Frontal cortex (tissue), 4 donors: ENCODE measurements at places on chromosomes 3 and 15.

- no peak for DNase-seq
Observed at GRCh38 chr3:177358977-177359592, 161.8 kb upstream of the TBL1XR1 start.

DNA sequence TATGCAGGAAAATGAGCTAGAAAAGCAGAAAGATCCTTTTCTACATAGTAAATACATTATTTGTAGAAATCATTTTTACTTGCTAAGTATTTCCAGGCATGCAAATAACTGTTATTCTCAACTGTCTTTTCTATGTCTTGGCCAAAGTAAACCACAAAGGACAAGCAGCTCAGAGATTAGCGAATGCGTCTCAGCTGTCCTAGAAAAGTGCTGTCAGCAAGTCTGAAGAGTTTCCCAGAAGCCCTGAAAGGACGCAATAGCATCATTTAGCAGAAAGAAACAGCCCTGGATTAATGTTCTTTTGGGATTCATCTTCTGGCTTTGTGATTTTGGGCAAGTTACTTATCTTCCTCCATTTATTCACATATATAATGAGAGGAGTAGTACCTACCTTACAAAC is 100.3 kb downstream of the ZIC1 start:
- DNase-seq, result no peak

- DNase-seq, result no peak
Observed at GRCh38 chr3:27903446-27903845, 181.3 kb upstream of the EOMES start.

DNA sequence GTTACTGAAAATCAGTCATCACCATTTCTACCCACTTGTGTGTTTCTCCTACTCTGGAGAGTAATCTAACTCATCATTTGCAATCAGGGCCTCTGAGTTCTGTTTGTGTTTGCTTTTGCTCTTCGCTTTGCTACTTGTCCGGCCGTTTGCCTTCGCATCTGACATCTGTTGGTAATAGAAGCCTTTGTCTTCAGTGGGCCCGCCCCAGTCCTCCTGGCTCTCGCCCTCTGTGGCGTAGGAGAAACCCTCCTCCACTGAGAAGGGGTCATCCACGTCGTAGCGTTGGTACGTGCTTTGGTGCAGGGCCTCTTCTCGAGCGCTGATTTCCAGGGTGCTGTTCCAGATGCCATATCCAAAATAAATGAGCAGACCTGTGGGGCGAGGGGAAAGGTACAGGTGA is 48.3 kb downstream of the CLDN11 start:
- no peak for DNase-seq

DNA sequence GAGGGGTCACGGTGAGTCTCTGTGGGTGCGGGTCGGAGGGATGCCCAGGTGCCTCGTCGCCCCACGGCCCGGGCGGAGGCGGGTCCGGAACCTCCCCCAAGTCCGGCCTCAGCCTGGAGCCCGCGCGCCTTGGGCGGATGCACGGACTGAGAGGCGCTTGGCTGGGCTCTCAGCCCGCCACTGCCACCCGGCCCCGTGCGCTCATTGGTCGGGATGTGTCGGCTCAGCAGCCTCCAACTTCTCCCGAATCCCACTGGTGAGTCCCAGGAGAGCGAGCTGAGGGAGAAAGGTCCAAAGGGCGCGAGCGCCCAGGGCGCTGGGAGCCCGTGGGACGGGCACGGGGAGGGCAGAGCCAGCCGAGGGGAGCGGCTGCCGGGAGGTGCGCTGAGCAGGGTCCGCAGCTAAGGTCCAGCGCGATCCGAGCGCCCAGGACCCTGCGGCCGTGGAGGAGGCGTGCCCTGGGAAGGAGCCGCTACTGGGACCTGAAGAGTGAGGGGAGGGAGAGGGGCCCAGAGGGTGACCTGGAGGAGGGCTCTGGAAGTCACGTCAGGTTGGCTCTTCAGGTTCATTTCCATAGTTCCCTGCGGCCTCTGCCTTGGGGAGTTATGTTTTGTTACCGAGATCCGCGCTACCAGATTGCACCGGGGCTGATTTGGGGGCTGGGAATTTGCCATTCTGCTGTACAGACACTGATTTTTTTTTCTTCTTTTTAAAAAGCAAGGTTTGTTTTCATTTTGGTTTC is at the start of gene MME:
Gene MME (plus strand): TSS at position 574 of the 742 bp plus-strand sequence. CDS start 3,849 bp downstream, outside the sequence.
- peak; percentile 24 for DNase-seq

GRCh38 chr3:38088126-38089078 is 48.5 kb downstream of the ACAA1 start:
- no peak for DNase-seq

GRCh38 chr3:193744048-193744821 is 151.2 kb downstream of the OPA1 start:
- DNase-seq, result no peak

- no peak for DNase-seq
Observed at GRCh38 chr3:5201536-5201935, 14.0 kb downstream of the EDEM1 start.

DNA sequence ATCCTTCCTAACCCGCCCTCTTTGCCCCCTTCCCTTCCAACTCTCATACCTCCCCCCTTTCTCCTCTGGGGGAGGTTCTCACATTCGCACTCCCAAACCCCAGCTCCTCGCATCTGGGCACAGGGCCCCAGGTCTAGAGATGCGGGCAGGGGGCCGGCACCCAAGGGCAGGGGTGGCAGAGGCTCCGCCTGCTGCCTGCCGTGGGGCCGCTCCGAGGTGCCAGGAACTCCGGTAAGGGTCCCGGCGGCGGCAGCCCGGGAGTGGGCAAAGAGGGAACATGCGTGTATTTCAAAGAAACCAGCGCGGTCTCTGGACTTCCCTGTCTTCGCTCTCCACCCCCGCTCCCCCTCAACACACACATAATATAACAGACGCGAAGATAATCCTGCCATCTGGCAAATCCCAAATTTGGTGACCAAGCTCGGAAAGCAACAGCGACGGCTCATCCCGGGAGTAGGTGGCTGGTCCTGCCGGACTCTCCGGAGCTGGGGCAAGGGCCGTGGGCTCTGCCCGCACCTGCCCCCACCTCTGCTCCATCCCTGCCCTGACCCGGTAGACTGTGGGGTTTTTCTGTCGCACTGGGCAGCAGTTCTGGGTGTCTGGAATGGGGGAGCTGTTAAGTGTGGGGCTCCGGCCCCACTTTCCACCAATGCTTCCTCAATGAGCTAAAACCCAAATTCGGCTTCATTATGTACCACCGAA is 31.0 kb downstream of the NR2F2 start:
- DNase-seq, result no peak

GRCh38 chr15:40878785-40879184 is 4.8 kb upstream of the RHOV start:
- no peak for DNase-seq

GRCh38 chr15:101684384-101684783 is 32.2 kb upstream of the TM2D3 start:
- no peak for DNase-seq

GRCh38 chr3:40915346-40915865 is 283.9 kb upstream of the CTNNB1 start:
- peak; percentile 18 for DNase-seq

DNA sequence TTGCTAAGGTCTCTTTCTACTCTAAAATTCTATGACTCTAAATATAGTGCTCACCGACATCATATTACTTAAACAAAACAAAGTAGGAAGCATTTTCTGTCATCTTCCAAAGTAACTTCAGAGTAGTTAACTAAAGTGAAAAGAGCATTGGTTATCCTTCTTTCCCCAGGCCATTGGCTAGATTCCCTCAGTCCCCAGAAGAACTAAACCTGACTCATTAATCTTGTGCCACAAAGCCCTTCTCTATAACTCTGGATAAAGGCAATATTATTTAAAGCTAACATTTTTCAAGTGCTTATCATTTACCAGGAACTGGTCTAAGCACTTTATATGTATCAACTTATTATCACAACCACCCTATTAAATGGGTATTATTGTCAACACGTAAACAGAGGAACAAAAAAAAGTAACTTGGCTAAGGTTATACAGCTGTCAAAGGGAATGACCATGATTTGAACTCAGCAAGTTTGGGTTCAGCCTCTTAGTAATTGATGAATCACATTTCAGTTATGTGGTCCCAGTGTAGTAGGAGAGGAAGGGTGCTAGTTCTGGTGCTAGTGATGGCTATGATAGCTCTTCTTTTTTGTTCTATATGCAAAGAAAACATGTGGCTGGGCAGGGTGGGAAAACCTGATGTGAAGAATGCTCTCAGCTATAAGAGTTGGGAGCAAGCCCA is 304.9 kb downstream of the FGF12 start:
- no peak for DNase-seq

DNA sequence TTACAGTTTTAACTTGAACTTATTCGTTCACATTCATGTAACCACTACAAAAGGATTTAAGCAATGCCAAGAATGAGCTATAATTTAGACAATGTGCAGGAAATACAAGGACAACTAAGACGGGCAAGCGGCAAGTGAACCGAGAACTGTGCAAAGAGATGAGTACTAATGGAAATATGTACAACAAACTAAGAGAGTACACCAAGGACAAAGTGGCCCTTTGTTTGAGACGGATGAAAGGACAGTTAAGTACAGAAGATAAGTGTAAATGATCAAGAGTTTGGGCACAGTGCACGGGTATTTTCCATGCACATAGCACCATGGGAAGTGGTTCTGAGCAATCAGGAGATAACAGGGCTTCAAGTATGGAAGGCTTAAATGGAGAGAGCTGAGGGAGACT is 281.7 kb downstream of the ROBO2 start:
- no peak for DNase-seq

- peak; percentile 76 for DNase-seq
Observed at GRCh38 chr15:40925863-40926658, 3.1 kb upstream of the DLL4 start.

GRCh38 chr3:196311-197148 is at the start of gene CHL1:
CHL1 (plus strand) TSS chr3:196763; CDS start chr3:319777, 123,014 bp downstream.
- DNase-seq, result peak; percentile 42

DNA sequence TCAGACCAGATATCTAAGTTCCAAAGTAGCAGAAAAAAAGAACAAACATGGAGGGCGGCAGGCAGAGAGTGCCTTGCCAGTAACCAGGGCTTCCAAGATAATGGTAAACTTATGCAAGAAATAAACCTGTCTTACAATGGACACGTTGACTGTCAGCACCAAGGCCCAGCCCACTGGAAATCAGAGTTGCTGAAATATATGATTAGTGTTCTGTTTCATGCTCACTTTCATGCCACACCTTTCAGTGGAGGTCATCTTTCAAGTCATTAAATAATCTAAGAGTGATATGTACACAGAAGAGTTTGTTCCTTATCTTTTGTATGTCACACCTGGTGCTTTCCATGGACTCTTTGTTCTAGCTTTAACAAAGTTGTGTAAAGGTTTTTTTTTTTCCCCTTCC is 358.1 kb downstream of the MECOM start:
- DNase-seq, result no peak

GRCh38 chr3:14706096-14706495 is 31.2 kb downstream of the C3orf20 start:
- DNase-seq, result no peak

DNA sequence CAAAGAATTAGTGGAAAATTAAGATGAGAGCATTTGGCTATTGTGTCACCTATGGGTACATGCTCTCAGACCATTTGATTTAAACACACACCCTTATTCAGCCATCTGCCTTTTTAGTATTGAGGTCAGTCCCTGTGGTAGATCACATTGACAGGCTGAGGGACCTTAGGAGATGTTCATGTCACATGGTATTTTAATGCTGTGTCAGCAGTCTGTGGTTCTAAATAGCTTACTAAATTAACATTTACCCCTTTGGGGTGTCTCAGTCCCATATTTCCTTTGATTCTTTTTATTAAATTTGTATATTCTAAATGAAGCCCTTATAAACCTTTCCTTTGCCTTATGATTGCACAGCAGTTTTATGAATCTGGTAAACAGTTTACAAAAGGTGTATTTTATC is 2.3 kb downstream of the RBM5 start:
- DNase-seq, result no peak

- no peak for DNase-seq
Observed at GRCh38 chr3:129683201-129683600, 76.7 kb upstream of the PLXND1 start.

DNA sequence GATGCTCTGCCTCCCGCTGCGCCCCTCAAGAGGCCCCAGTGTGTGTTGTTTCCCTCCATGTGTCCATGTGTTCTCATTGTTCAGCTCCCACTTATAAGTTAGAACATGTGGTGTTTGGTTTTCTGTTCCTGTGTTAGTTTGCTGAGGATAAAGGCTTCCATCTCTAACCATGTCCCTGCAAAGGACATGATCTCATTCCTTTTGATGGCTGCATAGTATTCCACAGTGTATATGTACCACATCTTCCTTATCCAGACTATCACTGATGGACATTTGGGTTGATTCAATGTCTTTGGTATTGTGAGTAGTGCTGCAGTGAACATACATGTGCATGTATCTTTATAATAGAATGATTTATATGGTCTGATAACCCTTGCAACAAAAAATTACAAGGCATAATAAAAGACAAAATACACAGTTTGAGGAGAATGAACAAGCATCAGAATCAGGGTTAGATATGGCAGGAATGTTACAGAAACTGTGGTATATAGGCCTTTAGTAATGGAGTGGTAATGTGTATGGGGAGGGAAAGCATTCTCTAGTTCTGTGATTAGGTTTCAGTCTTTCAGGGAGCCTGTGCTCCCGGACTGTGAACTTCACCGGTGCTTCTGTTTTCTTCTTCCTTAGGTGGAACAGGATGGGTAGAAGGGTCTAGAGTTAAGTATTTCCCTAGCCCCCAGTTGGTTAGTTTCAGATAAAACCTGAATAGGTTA is 27.1 kb downstream of the GRM2 start:
- no peak for DNase-seq

DNA sequence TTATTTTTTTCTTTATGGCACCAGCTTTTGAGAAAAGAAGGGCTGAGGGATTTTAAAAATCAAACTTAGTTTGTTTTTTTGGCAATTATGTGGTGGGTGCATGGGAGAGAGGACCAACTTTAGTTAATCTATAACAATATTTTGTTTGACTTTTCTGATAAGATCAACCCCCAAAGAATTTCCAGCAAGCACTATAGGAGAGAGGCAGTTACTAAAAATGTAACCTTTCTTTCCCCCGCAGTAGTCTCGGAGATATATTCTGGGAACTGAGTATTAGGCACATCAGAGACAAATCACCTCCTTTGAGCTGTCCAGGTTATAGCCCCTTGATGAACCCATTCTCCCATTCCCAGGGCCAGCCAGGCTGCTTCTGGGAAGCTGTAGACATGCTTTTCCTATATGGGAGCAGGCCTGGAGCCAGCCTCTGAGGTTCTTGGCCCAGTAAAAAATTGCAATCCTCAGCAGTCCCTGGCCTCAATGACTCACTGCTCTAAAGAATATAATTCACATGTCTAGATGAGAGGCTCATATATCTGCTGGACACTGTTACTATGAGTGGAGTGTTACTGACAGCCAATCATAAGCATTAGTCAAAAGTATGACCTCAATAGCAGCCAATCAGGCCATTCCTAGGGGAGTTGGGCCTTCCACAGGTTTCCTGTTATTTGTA is 138.3 kb upstream of the AGBL1 start:
- DNase-seq, result no peak

GRCh38 chr15:39942101-39942752 is 8.3 kb downstream of the EIF2AK4 start:
- DNase-seq, result no peak

- DNase-seq, result no peak
Observed at GRCh38 chr3:133570139-133570936, 3.1 kb upstream of the CDV3 start.

DNA sequence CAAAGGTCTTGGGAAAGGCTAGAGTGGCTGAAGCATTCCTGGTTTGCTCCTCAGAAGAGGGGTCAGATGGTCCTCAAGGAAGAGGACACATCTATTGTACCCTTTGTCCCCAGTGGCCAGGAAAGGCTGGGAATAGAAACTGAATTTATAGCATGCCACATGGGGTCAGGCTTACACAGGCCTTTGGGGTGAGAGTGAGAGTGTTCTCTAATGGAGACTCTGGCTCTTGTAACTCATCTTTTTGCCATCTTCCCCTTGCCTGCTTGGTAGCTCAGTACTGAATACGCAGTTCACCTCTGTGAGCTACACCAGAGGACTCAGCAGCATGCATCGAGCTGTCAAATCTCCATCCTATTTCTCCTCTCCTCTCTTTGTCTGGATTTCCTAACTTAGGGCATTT is 87.5 kb downstream of the ATP2B2 start:
- no peak for DNase-seq
